ENCODE measurements at places on chromosomes 12 and 14.

- no peak for DNase-seq
These were observed 29.2 kb downstream of the RASAL1 start for GRCh38 chr12:113106361-113106760.

- no peak for DNase-seq
These were observed 153.6 kb downstream of the PPM1H start for GRCh38 chr12:62781136-62781880.

GRCh38 chr12:74914378-74914777 lies 295.3 kb downstream of the KCNC2 start:
- no peak for DNase-seq

GRCh38 chr14:44154446-44154845 lies 352.6 kb downstream of the FSCB start:
- no peak for DNase-seq

- no peak for DNase-seq
These were observed 9.6 kb downstream of the PTPRB start for GRCh38 chr12:70627677-70628076.

DNA sequence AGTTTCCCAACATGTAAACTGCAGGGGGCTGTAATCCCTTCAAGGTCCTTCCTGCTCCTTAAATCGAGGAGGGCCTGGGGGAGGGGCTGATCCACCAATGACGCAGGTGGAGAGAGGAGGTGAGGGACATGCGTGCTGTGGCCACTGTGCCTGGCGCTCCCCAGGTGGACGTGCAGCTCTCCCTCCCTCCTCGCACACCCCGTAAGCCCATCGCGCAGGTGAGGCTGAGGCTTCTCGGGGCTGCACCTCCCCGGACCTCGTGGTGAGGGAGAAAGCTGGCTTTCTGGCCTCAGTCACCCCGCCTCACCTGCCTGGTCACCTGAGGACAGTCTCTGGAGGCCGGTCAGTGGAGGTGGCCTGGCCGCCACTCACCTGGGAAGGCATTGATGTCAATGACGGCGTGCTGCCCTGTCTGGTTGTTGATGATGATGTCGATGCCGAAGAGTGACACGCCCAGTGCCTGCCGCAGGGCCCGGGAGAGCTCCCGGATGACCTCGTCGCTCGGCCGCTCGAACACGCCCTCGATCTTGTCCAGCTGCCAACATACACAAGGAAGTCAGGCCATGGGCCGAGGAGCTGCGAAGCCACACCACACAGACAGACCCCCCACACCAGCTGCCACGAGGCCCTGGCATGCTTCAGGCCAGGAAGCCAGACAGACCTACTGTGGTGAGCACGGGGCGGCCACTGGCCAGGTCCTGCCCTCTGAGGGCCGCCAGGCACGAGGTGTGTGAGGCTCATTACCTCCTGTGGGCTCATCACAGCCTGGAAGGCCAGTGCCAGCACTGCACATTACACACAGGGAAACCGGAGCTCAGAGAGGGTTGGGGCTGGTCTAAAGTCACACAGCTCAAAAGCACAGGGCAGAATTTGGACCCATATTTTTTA lies 23.3 kb downstream of the CHGA start:
- peak; percentile 80 for DNase-seq

- peak; percentile 25 for DNase-seq
These were observed 444 bp downstream of the DRAM1 start for GRCh38 chr12:101877806-101878242.

GRCh38 chr14:33676135-33676566 lies 274.7 kb downstream of the EGLN3 start:
- DNase-seq: peak; percentile 66

DNA sequence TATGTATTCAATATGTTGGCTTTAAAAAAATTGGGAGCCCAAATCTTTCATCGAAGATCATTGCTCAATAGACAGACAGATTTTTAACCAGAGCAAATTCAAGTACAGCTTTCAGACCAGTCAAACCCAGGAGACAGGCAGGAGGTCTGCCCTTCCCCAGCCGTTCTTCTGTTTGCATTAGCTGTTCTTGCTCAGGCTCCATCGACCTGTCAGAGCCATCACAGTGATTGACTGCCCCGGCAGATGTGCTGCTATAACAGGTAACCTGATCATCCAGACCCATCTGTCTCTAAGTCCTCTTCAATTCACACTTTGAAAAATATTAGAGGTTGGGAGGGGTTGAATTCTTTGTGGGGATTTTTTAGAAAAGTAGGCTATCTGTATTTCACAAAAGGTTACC lies 453.5 kb downstream of the FOXG1 start:
- no peak for DNase-seq

DNA sequence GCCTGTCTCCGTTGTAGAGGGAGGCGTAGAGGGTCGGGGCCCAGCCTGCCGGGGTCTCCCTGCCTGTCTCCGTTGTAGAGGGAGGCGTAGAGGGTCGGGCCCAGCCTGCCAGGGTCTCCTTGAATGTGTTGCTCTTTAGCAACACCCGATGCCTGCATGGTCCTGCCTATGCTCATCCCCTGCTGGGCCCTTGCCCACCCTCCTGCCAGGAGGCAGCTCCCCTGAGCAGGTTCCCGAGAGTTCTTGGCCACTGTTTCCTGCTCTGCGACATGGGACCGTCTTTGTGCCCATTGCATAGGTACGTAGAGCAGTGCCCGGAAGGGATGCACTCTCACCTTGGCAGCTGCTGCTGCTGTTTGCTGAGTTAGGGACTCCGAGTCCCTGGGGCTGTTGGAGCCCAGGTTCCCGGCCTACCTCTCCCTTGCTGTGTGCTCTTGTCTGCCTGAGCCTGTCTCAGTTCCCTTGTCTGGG lies 3.3 kb downstream of the KIF26A start:
- DNase-seq: no peak

- DNase-seq: no peak
These were observed 91.3 kb upstream of the GZMB start for GRCh38 chr14:24725311-24725710.

DNA sequence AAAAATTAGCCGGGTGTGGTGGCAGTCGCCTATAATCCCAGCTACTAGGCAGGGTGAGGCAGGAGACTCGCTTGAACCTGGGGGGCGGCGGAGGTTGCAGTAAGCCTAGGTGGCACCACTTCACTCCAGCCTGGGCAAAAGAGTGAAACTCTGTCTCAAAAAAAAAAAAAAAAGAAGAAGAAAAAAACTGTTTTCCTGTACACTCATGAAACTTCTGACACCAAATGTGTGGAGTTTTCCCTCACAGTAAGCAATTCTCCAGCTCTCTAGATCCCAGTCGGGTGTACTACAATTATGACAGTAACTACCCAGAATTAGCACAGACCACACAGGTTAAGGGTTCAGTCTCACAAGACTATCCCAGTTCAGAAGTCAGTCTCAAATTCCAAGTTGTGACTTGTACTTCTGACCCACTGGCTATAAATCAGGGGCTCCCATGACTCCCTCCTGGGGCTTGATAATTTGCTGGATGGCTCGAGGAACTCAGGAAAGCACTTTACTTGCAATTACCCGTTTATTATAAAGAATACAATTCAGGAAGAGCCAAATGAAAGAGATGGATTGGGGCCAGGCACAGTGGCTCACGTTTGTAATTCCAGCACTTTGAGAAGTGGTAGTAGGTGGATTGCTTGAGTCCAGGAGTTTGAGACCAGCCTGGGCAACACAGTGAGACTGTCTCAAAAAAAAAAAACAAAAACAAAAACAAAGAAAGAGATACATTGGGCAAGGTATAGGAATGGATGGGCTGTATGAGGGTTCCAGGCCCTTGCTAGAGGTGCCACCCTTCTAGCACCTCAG lies 12.4 kb upstream of the ARF6 start:
- no peak for DNase-seq

DNA sequence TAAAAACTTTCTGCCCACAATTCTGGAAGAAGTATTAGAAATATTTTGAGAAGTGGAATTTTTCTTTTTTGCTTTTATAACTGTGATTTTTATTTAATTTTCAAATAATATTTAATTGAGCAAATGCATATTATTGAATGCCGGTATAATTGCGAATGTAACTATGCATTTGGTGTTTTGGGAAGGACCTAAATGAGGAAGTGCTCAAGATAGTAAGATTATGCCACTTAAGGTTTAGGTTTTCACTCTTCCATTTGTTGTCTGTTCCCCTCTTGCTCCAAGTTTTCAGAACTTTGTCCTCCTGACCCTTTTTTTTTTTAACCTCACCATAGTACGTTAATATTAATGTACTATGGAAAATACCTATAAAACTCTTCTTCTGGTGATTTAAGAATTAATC lies 85.8 kb downstream of the KIAA0586 start:
- DNase-seq: no peak

GRCh38 chr12:66959276-66959675 lies 280.4 kb upstream of the GRIP1 start:
- DNase-seq: no peak

DNA sequence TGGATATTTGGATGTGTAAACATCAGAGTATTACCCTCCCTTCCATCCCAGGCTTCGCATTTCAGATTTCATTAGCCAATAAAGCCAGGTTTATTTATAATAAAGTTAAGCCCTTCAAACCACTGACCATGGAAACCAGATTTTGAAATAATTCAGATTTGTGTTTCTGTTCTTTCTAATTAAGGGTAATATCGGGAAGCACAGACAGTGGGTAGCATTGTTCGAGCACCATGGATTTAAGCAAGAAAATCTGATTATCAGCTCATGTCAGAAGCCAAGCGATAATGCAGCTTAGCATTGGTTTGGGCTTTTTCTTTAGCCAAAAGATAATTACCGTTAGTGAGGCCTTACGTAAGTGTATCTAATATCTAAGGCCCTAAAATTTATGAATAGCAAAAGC lies 116.1 kb downstream of the C12orf42 start:
- DNase-seq: no peak

DNA sequence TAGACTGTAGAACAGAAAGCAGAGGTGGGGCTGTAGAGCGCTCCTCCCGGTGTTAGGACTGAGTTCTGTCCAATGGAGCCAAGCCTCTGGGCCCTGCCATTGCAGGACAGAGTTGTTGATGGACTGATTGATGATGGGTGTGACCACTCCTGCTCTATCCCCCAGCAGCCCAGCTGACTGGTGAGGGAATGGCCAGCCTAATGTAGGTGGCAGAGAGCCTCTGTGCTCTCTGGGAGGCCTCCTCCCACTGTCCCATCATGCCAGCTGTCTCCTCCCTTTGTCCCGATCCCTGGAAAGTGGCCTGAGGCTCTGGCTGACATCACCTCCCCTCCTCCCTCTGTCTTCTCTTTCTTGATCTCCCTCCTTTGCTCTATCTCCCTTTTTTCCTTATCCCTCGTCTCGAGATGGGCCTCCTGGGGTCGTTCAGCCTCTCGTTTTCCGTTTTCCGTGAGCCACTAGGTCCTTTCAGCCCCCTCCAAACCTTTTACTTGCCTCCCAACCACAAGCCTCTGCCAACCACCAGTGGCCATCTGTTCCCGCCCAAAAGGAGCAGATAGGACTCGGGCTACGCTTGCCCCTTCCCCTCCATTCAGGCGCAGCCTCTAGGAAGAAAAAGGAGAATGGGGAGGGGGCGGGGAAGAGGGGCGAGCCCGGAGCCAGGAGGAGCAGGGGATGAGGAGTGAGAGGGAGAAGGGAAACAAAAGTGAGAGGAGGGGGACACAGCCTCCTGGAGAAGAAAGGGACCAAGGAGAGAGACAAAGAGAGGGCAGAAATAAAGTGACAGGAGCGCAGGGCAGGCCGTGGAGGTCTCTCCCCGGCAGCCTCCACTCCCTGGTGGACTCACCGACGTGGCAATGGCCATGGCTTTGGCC lies 572 bp downstream of the EFS start:
- DNase-seq: peak; percentile 69

DNA sequence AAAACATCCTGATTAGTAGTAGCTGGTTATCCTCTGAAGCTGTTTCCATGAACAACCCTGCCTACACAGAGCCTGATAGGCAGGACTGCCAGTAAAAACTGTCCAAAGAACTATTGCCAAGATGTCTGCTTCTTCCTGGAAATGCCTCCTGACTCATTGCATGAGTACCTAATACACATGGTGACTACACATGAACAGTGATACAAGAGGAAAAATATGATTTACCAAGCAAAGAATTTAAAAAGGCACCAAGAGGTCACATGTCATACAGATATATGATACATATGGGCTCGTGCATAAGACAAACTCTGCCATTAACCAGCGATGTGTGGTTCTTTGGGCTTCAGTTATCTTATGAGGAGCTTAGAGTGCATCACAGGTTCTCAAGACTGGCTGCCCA lies 552.3 kb downstream of the SLC16A7 start:
- DNase-seq: peak; percentile 95

- DNase-seq: no peak
These were observed 4.2 kb upstream of the KMT2D start for GRCh38 chr12:49064767-49065152.

DNA sequence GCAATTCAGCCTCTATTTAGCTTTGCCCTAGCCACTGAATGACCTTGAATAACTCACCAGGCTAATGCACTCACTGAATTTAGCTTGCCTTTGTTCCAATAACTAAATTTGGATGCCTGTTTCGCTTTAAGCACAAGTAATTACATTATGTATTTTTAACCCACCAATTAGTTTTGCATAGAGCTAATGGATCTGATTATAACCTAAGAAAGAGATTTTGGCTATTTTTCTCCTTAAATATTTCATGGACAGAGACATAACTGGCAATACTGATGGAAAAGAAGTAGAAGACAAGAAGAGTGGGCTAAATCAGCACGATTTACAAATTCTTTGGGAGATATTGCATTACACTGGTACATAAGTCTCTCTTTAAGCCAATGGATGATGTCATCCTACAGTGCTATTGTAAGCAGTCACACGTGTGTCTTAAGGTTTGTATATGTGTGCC lies 85.7 kb downstream of the AKAP6 start:
- DNase-seq: peak; percentile 35
